ENCODE measurements at places on chromosomes 4 and X.

- no peak for DNase-seq
Observed at GRCh38 chr4:8857766-8858700, 13.6 kb downstream of the HMX1 start.

GRCh38 chrX:109842611-109843010, 109.6 kb upstream of the ACSL4 start:
- DNase-seq: no peak

GRCh38 chr4:123676890-123677229, 280.3 kb downstream of the SPRY1 start:
- DNase-seq: no peak

DNA sequence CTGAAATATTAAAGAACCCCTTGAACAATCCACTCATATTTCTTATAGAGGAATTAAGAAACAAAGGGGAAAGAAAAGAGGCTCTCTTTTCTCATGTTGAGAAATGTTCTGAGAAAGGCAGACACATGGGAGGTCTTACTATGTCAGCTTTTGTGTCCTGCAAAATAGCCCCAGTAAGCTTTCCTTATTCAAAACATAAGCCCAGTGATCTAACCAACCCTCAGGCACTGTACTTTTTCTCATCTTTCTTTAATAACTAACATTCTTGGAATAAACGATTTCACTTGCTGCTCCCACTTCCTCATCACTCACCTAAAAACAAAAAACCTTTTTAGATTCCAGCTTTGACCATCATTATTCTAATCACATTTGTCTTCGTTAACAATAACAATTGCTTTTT, 115.9 kb downstream of the GLRA3 start:
- DNase-seq: no peak

- DNase-seq: no peak
Observed at GRCh38 chrX:53440621-53441517, 6.7 kb upstream of the HSD17B10 start.

DNA sequence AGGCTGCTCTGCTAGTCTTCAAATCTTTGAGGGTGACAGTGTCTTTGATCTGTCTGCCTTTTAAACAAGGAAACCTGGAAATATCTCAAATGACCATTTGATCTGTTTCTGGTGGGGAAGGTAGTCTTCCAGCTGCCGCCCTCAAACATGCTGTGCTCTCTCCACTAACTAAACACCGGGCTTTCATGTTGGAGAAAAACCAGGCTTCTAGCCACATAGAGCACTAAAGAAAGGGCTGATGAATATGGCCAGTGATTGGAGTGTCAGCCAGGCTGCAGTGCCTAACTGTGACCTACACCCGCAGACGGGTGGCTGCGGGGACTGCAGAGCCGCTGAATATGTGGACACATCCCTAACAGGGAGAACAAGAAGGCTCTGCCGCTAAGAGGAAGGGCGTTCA, 85.9 kb downstream of the UNC5C start:
- no peak for DNase-seq

DNA sequence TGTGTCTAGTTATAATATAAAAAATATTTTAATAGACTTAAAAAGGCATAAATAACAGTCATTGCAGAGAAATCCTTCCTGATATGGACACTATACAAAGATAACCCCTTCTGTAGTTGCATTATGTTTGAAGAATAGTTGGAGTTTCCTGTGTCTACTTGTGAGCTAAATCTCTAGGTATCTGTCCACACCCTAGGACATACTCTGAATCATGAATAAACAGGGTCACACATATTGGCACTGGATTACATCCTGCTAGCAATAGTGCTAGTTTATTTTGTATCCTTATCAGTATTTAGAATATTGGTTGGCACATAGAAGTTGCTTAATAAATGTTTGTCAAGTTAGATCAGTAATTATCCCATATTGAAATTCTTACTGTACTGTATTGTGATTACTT, 173.9 kb downstream of the GRXCR1 start:
- DNase-seq: no peak

GRCh38 chrX:143306991-143307937, 210.0 kb downstream of the SPANXN3 start:
- no peak for DNase-seq
